ENCODE measurements at places on chromosomes 3 and 15. TPM values are rescaled to one million over a fixed set of nuclear protein-coding genes. Genes with fewer than 3 reads are reported as not detected.

COL6A5 gene
- polyA plus RNA-seq: not detected

CATSPER2 gene
- polyA plus RNA-seq: 2.5 TPM

ARHGAP31 gene
- 12.0 TPM for polyA plus RNA-seq

CIDEC gene
- polyA plus RNA-seq: 2.7 TPM

FSTL1 gene
- polyA plus RNA-seq: 471 TPM

ZNF385D gene
- 21.0 TPM for polyA plus RNA-seq

IL16 gene
- 9.1 TPM for polyA plus RNA-seq

CTXN2 gene
- polyA plus RNA-seq: not detected

TMIE gene
- 0.63 TPM for polyA plus RNA-seq

GMPS gene
- 38.0 TPM for polyA plus RNA-seq

CHRM5 gene
- polyA plus RNA-seq: 0.08 TPM

SEMA6D gene
- 56.4 TPM for polyA plus RNA-seq

SCG5 gene
- 7.0 TPM for polyA plus RNA-seq

CELF6 gene
- polyA plus RNA-seq: 2.1 TPM

GASK1A gene
- 6.1 TPM for polyA plus RNA-seq

MINDY2 gene
- polyA plus RNA-seq: 7.7 TPM

TM6SF1 gene
- 57.6 TPM for polyA plus RNA-seq

GOLGA8G gene
- not detected for polyA plus RNA-seq

SLC9C1 gene
- polyA plus RNA-seq: 0.10 TPM

OSTN gene
- 1.4 TPM for polyA plus RNA-seq

PCOLCE2 gene
- 1.0 TPM for polyA plus RNA-seq

BNC1 gene
- 2.2 TPM for polyA plus RNA-seq

KCNMB2 gene
- polyA plus RNA-seq: 9.0 TPM

INKA1 gene
- 7.4 TPM for polyA plus RNA-seq

ADPRH gene
- polyA plus RNA-seq: 10.4 TPM

PLSCR2 gene
- polyA plus RNA-seq: not detected

Data from hindlimb muscle (tissue), 1 donor.